Substantia nigra (tissue), 51 donors: ENCODE measurements at places on chromosomes 1 and 21.

DNA sequence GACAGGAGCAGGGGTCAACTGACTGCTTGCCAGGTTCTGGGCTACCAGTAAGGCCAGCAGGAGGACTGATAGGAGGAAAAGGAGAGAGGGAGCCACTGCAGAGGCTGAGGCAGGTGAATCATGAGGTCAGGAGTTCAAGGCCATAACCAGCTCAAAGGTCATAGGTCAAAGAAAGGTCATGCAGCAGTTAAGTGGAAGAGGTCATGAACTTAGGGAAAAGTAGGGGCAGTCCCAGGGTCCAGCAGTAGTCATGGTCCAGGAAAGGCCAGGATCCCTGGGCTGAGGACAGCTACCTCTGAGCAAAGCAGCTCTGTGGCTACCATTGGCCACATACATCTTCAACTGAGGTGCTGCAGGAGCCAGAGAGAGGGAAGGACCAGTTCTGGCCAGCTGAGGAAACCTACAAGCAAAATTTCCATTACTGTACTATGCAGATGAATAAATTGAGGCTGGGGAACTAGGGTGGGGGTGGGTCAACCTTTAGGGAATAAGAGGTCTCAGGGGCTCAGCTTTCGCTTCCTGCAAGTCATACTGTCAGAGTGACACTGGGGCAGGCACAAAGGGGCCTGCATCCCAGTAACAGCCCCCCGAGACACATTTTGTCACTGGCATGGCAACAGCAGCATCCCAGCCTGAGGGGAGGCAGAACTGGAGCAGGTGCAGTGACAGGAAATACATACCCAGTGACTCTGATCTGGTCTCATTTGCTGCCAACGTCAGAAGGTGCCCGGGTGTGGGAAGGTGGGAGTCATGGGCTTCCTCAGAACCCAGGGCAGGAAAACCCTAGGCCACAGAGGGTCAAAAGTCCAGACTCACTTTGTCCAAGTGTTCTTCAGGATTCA lies 5.2 kb upstream of the INPP5B start:
- DNase-seq, result no peak

GRCh38 chr1:112549590-112549989 lies 40.8 kb downstream of the WNT2B start:
- DNase-seq, result no peak

DNA sequence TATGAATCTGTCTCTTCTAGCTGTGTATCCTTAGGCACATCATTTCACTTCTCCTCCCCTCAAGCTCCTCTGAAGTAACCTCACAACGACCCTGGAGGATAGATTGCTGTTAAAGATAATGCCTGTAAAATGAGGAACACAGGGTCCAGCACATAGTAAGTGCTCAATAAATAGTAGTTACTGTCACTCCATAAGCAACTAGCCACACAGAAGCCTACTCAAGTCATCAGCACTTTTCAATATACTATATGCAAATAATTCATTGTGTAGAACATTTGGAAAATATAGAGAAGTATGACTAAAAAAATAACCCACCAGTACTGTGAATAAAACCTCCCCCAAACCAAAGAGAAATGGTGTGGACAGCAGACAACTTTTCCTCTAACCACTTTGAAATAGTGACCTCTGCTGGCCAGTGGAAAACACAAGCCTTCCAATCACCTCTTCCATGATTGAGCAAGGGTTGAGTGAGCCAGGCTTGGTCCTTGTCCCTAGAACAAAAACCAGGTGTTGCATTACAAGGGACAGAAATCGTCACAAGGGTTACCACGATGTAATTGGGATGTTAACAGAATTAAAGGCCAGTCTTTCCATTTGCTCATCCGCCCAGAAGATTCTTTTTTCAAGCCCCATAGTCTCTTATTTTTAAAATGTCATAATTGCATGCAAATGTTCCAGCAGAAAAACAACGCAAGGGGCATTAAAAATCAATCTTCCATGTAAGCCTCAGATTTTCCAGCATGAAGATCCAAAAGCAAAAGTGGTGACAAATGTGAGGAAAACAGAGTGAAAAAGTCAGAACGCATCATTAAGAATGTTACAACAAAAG lies 15.7 kb upstream of the GLIS1 start:
- no peak for DNase-seq

DNA sequence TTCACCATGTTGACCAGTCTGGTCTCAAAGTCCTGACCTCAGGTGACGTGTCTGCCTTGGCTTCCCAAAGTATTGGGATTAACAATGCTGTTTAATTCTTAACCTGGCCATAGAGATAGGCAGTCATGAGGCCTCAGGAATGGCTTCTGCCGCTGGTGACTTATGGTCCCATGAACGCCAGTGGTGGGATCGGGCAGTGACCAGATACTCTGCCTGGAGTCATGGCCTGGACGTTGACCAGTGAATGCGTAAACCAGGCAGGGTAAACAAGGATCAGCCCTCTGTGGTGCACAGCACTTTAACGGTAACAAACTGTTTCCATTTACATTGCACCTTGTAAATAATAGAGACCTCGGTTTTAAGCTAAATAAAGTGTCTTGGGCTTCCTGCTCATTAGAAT lies 23.0 kb downstream of the MTARC1 start:
- DNase-seq, result no peak

DNA sequence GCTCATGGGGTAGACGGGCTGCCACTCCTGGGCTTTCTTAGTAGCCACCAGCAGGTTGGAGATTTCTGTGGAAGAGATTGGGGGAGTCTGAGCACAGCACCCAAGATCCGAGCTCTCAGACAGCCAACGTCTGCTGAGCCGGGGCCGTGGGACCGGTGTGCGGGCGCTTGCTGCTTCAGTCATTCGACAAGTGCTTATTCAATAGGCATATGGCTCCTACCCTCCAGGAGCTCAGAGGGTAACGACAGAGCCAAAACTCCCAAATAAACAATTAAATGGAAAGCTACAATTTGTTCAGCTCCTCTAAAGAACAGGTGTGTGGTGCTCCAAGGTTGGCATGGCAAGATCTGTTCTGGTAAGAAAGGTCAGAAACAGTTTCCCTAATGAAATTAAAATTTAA lies 106.0 kb downstream of the RAVER2 start:
- DNase-seq, result no peak
